PC-3 (cell line): ENCODE measurements at places on chromosomes 1 and 21.

DNA sequence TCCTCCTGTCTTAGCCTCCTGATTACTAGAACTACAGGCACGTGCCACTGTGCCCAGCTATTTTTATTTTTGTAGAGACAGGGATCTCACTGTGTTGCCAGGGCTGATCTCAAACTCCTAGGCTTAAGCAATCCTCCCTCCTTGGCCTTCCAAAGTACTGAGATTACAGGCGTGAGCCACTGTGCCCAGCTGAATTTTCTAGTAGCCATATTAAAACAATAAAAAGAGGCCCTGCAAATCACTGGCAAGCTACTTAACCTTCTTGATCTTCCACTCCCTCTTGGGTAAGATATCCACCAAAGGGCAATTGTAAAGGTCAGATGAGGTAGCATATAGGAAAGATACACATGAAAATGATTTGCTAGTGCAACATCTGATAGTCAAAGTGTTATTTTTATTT lies 65.6 kb upstream of the SRSF10 start:
- no peak for DNase-seq

DNA sequence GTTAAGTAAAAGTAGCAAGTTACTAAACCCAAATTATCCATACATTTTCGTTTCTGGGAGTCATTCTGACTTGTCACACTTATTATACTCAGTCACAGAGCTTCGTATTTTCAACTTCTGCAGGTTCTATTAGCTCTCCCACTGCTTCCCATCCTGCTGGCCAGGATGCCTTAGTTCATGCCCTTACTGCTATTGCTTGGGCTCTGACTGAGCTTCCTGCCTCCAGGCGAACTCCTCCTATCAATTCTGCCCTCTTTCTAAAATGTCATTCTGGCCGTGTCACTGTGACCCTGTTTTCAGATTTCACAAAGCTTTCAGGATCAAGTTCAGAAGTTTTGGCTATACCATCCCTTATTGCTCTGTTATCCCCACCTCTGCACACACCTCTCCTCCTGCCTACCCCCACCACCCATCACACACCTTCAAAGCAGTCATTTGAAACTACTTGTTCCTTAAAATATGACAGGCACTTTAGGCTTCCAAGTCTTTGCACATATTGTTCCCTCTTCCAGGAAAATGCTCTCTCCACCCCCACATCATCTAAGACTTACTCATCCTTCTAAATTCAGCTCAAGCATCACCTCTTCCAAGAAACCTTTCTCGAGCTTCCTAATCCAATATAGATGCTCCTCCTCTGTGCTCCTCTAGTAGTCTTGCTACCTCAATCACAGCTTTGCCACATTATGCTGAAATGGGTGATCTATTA lies 278.0 kb downstream of the BRINP2 start:
- DNase-seq, result no peak

DNA sequence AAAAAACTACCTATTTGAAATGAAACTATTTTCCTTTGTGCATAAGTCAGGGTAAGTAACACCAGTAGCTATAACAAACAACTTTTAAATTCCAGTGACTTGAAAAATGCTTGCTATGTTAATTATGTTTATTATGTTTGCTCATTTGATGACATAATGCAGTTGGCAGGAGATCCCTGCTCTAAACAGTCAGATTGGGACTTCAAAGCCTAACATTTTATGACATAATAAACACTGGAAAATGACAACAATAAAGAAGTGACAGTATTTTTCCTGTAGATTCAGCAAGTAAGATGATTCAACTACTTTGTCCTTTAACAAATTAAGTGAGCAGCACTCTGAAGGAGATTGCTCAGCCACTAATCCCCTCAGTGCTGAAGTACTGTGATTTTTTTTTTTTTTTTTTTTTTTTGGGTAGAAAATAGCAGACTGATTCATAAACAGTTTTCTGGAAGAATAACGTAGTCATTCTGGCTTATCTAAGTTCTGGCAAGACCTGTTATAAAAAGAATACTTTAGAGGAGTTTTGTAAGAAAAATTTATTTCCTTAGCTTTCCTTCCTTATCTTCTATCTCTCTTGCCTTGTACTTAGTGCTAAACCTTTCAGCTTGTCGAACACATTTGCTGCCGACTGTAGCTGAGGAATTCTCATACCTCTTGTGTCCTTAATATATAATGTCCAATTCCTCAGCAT lies 207.2 kb downstream of the PTGER3 start:
- no peak for DNase-seq

DNA sequence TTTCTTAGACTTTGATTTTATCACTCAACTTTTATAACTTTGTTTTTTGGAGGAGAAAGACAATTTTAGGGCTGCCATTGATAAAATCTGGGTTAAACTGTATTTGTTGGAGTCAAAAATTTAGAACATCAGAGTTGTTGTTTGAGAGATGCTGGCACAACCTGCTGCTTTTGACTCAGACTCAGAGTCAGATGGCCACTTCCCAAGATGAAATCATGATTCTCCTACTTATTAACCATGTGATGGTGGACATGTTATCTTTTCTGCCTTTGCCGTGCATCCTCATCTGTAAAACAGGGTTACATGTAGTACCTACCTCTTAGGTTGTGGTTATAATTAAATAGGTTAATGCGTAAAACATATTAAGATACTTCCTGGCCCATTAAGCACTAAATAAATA lies 71.2 kb downstream of the PLA2G4A start:
- no peak for DNase-seq

- no peak for DNase-seq
These were observed 33.3 kb downstream of the EIF2D start for GRCh38 chr1:206578978-206579374.

- peak; percentile 93 for DNase-seq
These were observed 13.1 kb downstream of the KRTAP13-1 start for GRCh38 chr21:30408782-30409494.

GRCh38 chr1:164058198-164058597 lies 500.8 kb upstream of the PBX1 start:
- DNase-seq, result no peak

DNA sequence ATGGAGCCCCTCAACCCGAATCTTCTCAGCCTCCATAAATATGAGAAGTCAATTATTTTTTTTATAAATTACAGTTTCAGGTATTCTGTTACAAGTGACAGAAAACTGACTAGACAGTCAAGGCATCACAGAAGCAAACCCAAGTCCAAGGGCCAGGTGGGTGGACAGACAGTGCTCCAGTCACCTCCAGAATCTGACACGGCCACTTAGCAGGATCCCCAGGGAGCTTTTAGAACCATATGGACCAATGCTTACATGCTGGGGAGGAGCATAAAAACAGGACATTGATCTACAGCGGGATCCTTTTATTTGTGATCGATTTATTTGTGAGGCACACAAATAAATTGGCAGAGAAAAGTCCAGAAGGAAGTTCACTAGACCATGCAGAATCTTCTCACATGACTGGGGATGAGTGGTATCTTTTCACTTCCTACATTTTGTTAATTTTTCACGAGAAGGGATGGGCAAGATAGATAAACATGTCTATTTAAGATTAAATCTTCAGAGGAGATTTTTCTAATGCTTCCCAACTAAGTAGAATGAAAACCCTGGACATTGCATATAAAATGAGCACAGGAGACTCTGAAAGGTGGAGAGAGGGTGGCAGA lies 15.0 kb downstream of the ZNF496 start:
- DNase-seq, result no peak

- DNase-seq, result no peak
These were observed 2.4 kb downstream of the PFKFB2 start for GRCh38 chr1:207055386-207056001.

DNA sequence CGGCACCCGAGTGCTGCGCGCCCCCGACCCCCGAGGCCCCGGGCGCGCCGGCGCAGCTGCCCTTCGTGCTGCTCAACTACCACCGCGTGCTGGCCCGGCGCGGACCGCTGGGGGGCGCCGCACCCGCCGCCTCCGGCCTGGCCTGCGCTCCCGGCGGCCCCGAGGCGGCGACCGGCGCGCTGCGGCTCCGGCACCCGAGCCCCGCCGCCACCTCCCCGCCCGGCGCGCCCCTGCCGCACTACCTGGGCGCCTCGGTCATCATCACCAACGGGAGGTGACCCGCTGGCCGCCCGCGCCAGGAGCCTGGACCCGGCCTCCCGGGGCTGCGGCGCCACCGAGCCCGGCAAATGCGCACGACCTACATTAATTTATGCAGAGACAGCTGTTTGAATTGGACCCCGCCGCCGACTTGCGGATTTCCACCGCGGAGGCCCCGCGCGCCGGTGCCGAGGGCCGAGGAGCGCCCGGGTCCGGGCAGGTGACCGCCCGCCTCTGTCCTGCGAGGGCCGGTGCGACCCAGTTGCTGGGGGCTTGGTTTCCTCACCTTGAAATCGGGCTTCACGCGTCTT lies 49.0 kb downstream of the SIM2 start:
- DNase-seq, result no peak

DNA sequence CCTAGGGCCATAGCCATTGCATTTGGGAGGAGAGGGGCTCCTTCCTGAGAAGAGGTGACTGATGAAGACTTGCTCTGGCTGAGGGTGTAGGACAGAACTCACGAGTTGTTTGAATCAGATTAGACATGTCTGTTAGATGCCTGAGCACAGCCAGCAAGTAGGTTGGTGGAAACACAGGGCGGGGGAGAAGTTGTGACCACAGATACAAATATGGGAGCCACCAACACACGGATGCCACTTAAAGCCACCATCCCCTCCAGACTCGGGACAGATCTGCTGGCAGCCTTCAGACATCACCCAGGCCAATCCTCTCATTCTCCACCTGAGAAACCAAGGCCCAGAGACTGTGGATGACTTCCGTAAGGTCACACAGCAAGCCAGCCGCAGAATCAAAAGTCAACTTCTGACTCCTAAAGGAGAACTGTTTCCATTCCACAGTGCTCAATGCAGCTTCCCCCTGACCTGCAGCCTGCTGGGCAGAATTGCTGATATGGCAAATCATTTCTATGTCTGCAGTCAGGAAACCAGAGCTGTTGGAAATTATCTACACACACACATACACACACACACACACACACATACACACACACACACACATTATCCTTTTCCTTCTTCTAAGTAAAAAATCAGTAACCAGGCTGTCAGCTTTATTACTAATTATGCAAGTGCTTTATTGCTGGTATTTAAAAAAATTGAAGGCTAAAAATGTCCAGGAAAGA lies 176.4 kb upstream of the KLHDC7A start:
- no peak for DNase-seq

DNA sequence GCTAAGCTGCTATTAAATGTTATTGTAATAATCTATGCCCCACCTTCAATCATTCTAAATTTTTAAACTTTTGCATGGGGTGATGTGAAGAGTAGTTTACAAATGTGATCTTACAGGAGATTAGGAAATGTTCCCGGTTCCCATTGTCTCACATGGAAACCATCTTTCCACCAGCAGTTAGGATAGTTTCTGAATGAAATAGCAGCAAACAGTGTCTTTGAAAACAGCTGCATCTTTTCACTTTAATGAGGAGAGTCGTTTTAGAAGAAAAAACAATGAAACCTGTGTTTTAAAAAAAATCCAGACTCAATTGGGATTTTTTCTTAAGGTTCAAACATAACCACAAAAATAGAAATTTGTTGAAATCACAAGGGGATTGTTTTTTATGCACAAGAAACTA lies 134.2 kb downstream of the TLR5 start:
- DNase-seq, result no peak

DNA sequence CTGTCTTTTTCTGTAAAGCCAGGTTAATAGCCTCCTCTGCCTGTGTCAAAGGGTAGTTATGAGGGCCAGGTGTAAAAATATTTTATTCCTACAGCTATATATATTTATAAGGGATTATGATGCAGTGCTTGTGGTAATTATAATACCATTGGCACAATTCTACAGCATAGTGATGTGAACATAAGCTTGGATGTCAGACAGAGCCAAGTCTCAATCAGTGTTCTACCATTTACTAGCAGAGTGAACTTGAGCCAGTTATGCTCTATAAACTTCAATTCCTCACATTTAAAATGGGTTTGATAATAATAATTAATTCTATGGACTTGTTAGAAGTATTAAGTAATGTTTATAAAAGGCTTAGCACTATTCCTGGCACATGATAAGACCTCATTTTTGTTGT lies 151.5 kb upstream of the L1TD1 start:
- no peak for DNase-seq

DNA sequence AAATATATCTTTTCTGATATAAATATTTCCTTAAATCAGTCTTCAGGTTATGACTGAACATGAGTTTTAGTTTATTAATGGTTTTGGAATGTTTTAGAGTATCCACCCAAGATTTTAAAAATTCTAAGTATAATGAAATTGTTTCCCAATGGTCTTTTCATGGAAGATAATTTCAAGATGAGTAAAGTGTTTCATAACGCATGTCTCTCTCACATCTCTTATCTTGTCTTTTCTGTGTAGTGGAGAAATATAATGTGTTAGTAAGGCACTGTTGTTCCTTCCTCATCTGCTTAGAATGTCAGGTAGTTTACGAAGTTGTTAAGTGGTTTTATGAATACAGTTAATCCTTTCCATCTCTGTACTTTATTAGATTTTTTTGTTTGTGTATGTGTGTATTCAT lies 49.6 kb downstream of the PLA2G4A start:
- no peak for DNase-seq

- no peak for DNase-seq
These were observed 62.3 kb downstream of the ST6GALNAC3 start for GRCh38 chr1:76136894-76137293.

- DNase-seq, result no peak
These were observed 139.9 kb upstream of the KIAA0040 start for GRCh38 chr1:175332515-175332914.

GRCh38 chr1:23836037-23836436 lies 10.8 kb upstream of the HMGCL start:
- DNase-seq, result no peak

DNA sequence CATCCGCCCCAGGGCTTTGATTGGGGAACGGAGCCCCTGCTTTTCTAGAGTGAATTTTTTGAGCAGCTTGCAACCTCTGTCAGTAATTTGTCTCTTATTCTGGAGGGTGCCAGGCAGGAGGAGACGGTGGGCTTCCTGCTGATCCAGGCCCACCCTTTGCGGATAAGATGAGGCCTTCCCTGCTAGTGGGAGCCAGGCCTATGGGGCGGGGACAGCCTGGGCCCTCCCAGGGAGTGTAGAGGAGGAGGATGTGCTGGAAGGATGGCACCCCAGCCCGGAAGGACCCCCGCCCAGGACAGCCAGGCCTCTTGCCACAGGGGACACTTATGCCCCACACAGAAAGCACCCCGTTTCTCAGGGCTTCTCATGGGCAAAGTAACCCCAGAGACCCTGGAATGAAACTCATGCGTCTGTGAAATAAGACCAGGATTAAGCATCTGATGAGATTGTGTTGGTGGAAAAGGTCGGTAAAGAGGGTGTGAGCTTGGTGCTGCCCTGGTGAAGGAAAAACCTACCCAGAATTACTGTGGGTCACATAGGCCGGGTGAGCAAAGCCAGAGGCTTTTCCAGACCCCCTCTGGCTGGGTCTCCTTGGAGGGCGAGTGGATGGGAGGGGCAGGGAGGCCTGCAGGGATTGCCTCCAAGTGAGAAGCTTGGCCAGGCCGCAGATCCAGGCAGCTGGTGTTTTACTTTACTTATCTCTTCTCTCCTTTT lies 118.7 kb downstream of the SIK1 start:
- no peak for DNase-seq
